ENCODE measurements at places on chromosomes 11 and 22.

DNA sequence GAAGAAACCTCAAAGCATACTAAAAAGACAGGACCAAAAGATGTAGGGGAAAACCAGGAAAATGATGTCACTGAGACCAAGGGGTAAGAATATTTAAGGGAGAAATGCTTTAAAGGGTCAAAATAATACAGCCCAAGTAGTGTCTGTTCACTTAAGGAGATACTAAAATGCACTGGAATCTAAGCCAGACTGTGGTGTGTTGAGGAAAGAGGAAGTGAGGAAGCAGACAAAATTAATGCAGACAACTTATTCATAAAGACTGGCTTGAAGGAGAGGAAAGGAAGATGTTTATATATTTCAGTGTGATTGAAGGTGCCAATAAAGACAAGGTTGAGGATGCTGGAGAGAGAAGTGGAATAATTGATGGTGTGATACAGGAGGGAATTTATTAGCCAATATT is 15.7 kb downstream of the ZNF215 start:
- no peak for DNase-seq

DNA sequence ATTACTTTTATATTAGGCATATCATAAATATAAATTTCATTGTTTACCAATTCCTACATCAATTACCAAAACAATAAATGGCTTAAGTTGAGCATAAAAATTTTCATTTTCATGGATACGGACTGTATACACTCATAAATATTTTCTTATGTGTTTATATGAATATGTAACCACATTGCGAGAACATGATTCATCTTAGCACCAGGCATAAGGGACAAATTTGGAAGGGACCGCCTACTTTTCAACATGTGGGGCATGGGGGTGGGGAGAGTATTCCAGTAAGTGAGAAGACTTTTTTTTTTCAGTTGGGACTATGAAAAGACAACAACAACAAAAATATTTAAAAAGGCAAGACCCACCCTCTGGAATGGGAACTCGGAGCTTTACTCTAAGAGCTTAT is 296.1 kb downstream of the RAB38 start:
- no peak for DNase-seq

GRCh38 chr11:71294846-71295600 is 42.6 kb upstream of the SHANK2 start:
- DNase-seq: no peak

DNA sequence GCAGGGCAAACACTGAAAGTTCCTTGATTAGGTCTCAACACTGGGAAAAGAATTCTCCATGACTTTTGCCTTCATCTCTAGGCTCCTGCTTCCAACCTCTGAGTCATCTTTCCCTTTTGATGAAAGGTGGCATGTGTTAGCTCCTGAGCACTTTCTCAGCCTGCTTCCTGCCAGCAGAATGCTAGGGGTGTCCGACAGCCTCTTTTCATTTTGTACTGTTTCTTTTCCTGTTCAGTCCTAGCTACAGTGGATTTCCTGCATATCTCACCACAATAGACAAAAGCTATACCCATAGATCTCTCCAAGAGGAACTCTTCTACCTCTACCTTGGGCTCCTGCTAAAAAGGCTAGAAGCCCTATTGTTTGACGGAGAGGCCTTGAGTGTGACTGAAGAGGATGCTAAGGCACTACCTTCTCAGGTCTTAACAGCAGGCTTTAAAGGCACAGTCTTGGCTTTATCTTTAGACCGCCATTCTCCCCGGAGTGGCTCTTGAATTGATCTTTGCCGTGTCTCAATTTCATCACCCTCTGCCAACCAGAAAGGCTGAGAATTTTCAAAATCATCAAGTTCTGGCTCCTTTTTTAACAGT is 145.5 kb downstream of the RBFOX2 start:
- DNase-seq: peak; percentile 52

GRCh38 chr11:118901494-118902335 is 18.0 kb downstream of the CXCR5 start:
- DNase-seq: no peak

DNA sequence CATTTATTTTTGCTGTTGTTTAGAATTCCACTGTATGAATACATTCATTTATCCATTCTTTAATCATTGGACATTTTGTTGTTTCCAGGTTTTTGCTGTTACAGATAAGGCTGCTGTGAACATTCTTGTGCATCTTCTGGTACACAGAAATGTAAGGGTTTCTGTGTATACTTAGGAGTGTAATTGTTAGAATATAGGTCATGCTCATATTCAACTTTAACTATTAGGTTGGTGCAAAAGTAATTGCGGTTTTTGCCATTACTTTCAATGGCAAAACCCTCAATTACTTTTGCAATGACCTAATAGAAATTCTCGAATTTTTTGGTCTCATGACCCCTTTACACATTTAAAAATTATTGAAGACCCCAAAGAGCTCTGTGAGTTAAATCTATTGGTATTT is 17.3 kb downstream of the ACER3 start:
- no peak for DNase-seq

DNA sequence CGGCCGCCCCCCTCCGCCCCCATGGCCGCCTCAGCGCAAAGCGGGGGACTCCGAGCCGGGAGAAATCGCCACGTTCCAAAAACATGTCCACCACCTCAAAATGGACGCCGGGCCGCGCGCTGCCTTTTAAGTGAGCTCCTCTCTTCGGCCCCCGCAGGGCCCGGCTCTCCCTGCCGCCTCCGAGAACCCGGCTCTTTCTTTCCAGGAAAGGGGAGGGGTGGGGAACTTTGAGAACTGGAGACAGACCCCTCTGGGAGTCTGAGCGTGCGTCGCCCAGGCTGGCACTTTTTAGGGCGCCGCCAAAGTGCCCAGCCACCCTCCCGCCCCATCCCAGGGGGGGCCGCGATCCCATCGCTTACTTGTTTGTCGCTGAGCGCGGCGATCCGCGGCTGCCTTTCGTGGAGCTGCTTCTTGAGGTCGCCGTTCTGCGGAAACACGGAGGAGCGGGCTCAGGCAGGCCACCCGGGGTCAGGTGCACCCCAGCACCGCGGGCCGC is 1.6 kb downstream of the PHF21B start:
- DNase-seq: no peak

GRCh38 chr11:66016793-66017177 is 5.0 kb downstream of the CST6 start:
- no peak for DNase-seq

GRCh38 chr11:13008061-13008435 is 1.1 kb upstream of the RASSF10 start:
- no peak for DNase-seq

- no peak for DNase-seq
Measured at GRCh38 chr11:106105986-106106385, 28.5 kb downstream of the AASDHPPT start.

GRCh38 chr11:121931748-121932352 is 184.2 kb downstream of the BLID start:
- DNase-seq: no peak
